ENCODE measurements at places on chromosomes 13 and 19.

DNA sequence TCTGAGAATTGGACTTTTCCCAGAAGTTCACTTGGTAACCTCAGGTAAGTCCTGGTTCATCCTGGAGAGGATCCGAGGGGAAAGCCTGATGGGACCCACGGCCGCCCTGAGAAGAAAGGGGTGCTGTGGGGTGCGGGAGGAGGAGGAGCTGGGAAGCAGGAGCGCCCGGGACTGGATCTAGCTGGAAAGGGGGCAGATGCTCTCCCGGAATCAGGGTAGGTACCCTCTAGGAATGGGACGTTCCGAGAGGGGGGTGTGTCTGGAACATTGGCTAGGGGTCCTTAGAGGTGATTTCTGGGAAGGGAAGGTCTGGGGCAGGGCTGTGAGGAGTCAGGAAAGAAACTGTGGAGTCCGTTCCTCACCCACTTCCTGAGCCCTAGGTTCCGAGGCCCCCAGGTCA lies 38.7 kb upstream of the ZNF492 start:
- DNase-seq: no peak

- no peak for DNase-seq
Observed at GRCh38 chr19:14150041-14150769, 13.8 kb upstream of the ASF1B start.

- no peak for DNase-seq
Observed at GRCh38 chr19:11540645-11541044, 2.0 kb downstream of the CNN1 start.

DNA sequence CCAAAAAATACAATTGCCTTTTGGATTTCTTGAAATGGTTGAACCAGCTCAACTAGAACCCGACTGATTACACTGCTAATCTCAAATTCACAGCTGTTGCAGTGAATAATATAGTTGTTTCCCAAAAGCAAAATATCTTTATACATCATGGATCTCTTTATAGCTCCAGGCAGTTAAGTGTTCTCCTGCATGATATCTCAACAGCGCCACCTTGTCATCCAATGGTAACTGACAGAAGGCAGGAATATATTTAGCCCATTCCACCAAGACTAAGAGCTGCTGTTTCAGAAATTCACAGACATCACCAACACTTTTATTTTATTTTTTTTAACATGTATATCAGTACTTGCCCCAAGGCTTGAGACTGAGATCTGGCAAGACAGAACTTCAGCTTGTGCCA lies 1141.0 kb upstream of the PRR20A start:
- DNase-seq: no peak

- DNase-seq: no peak
Observed at GRCh38 chr13:77475345-77476084, 60.0 kb upstream of the SCEL start.

GRCh38 chr13:61728471-61728870 lies 312.8 kb upstream of the PCDH20 start:
- DNase-seq: peak; percentile 45

- no peak for DNase-seq
Observed at GRCh38 chr19:8576273-8576993, 809 bp downstream of the MYO1F start.
